ENCODE measurements at places on chromosomes 3 and 15. TPM values are rescaled to one million over a fixed set of nuclear protein-coding genes. Genes with fewer than 3 reads are reported as not detected.

DNA sequence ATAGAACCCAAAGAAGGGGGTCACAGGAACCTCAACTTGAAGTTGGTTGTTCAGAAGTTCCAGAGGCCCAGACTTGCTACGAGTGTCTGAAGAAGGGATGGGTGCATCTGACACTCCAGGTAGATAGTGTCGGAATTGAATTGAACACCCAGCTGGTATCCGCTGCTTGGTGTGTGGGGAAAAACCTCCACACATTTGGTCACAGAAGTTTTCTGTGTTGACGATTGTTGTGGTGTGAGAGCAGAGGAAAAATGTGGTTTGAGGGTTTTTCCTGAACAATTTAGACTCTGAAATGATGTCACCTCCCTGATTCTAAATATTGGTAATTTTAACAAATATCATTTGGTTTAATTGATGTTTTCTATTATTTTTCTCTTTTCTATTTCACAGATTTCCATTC, 218.8 kb upstream of the CTNNB1 start:
- no peaks in the 10 kb centered on the region for H3K4me1 ChIP-seq
- no peaks in the 10 kb centered on the region for H3K27me3 ChIP-seq
- DNase-seq: no peak
- no peaks in the 10 kb centered on the region for H3K36me3 ChIP-seq
- H3K4me3 ChIP-seq: no peak overlapping the region

- H3K4me1 ChIP-seq: no peaks in the 10 kb centered on the region
- no peak overlapping the region for H3K4me3 ChIP-seq
- no peak for DNase-seq
- no peaks in the 10 kb centered on the region for H3K27me3 ChIP-seq
These were observed 170.1 kb upstream of the SNTN start for GRCh38 chr3:63482341-63482740.

GOLGA8O gene
- not detected for polyA plus RNA-seq

SAMD7 gene
- not detected for polyA plus RNA-seq

SPTSSB gene
- 0.79 TPM for polyA plus RNA-seq
